Activated gamma-delta T cell treated with anti-CD3 and anti-CD28 coated beads, Interleukin-2, amount 50 U/mL, for 16 hours (primary cell): ENCODE measurements at places on chromosomes 2 and 18.

DNA sequence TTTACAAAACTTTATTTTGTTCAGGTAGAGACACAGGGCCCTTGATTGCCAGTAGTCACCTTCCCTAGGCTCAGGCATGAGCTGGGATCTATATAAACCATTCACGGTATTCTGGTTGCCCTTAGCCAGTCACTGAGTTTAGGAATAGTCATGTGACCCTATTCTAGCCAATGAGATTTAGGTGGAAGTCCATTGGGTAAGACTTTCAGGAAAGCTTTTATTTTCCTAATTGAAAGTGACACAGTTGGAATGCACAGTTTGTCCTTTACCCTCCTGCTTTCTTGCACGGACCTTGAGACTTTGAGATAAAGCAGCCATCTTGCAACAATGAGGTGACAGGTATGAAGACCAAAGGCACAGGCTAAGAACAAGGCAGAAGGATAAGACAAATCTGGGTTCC lies 21.5 kb downstream of the SLC4A5 start:
- DNase-seq = no peak

DNA sequence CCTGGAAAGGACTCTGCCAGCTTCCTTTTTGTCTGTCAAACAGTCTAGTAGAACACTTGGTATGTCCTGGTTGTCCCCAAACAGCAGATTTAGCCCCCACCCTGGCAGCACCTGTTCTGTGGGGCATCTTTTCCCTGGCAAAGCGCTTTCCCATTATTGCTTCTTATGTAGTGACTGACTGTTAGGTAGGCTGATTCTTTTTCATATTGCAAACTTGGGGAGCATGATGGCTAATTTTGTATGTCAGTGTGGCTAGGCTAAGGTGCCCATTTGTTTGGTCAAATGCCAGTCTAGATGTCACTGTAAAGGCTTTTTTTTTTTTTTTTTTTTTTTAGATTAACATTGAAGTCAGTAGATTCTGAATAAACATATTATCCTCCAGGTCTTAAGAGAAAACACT lies 140.2 kb downstream of the MYCN start:
- no peak for DNase-seq

- no peak for DNase-seq
Measured at GRCh38 chr18:36338403-36338933, 41.0 kb downstream of the FHOD3 start.

DNA sequence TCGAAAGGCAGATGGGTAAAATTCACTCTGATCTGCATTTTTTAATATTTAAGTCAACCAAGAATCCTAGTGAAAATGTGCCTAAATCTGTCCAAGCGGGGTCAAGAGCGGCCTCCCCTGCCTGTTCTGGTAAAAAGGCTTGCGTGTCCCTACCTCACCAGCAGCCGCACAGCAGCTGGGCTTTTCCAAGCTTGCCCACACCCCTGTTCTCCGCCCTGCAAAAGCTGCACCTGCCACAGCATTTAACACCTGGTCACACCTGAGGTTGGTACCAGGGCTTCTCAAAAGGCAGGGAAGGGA lies 25.8 kb upstream of the TMEM182 start:
- no peak for DNase-seq

DNA sequence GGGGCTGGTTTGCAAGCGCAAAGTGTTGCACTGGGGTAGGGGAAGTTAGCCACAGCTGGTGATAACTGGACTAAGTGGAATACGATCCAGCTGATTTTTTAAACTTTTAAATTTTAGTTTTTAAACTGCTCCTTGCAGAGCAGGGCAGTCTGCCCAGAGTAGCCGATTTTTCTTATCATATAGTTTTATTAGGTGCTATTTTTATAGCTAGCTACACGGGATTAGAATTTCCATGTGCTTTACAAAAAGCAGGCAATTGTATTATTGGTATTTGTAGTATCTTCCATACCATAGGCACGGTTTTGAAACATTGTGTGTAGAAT lies 9.6 kb downstream of the CPLX4 start:
- no peak for DNase-seq

- no peak for DNase-seq
Measured at GRCh38 chr18:31774962-31775361, 14.3 kb upstream of the SLC25A52 start.

- DNase-seq = no peak
Measured at GRCh38 chr18:44246001-44246400, 434.7 kb upstream of the SETBP1 start.

GRCh38 chr2:160457588-160457987 lies 36.0 kb downstream of the RBMS1 start:
- no peak for DNase-seq

DNA sequence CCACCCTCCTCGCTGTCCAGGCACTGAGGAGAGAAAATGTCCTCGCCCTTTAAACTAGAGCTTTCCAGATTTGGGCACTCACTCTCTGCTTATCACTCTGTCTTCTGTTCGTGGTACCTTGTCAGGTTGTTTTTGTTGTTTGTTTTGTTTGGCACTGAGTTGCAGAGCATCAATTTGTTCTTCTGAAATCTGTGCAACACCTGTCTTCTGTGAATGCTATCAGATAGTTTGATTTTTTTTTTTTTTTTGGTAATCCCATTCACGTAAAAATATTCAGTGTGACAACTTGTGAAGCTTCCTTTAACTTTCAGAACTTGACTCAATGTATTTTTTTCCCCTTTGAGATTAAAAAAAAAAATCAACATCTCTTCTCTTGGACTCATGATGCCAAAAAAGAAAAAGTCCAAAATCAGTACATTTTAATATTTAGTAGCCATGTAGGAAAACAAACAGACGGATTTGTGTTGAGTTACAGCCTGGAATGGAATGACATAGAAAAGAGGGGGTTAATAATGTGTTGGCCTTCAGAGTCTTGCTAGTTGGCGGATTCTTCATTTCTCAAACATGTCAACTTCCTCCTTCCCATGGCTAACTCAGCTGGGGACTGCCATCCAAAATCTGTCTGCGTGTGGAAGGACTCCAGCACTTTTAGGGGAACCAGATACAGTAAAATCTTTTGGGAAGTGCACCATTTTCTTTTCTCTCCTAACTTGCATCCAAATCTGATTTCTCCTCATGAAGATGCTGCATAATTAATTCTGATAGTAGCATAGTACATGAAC lies 1.6 kb downstream of the TMEM178A start:
- DNase-seq = no peak

DNA sequence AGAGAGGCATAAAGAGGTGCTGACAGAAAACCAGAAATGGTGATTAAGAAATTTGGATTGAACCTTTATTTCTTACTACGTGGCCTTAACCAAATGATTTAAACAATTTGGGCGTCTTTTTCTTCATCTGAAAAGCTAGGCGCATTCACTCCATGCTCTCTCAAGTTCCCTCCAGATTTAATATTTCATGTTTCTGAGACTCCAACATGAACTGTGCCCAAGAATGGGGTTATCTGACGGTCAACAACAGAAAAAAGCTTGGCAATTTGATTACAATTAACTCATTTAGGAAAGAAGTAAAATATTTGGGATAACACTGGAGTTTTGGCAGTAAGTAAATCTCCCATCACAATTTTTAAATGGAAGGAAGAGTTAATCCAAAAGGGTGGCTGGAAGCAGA lies 345.4 kb downstream of the ARHGAP15 start:
- no peak for DNase-seq

DNA sequence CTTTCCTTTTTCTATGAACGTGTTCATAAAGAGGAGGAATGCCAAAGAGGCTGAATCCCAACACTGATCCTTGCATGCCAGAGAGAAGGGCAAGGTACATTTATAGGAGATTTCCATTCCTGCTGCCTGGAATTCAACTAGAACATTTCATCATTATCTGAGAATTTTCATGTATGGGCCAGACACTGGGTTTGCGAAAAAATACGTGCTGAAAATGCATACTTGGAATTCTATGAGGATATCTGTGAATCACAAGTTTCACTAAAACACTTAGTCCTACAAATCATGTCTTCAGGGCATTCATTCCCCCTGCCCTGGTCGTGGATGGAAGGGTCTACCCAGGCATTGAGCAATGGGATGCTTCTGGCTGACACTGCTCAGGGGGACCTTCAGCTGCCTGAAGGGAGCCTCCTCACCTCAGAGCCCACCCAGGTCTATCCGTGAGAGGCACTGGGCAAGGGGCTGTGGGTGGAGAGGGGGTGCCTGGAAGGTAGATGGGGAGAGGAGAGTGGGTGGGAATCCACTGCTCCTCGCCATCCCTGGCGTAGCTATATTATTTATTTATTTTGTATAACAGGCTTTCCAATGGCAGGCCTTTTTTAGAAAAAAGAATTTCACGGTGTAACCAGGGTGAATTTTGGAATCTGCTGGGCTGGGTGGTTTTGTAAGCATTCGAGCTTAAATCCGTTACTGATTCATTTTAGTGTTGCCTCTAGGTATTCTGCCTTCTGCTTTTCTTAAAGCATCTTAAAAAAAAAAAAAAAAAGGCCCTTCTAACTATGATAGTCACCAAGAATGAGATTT lies 560.6 kb upstream of the ID2 start:
- DNase-seq = no peak

GRCh38 chr2:173661586-173661985 lies 303.6 kb downstream of the SP3 start:
- DNase-seq = no peak

GRCh38 chr2:26068602-26069298 lies 34.9 kb downstream of the RAB10 start:
- DNase-seq = peak; percentile 39

DNA sequence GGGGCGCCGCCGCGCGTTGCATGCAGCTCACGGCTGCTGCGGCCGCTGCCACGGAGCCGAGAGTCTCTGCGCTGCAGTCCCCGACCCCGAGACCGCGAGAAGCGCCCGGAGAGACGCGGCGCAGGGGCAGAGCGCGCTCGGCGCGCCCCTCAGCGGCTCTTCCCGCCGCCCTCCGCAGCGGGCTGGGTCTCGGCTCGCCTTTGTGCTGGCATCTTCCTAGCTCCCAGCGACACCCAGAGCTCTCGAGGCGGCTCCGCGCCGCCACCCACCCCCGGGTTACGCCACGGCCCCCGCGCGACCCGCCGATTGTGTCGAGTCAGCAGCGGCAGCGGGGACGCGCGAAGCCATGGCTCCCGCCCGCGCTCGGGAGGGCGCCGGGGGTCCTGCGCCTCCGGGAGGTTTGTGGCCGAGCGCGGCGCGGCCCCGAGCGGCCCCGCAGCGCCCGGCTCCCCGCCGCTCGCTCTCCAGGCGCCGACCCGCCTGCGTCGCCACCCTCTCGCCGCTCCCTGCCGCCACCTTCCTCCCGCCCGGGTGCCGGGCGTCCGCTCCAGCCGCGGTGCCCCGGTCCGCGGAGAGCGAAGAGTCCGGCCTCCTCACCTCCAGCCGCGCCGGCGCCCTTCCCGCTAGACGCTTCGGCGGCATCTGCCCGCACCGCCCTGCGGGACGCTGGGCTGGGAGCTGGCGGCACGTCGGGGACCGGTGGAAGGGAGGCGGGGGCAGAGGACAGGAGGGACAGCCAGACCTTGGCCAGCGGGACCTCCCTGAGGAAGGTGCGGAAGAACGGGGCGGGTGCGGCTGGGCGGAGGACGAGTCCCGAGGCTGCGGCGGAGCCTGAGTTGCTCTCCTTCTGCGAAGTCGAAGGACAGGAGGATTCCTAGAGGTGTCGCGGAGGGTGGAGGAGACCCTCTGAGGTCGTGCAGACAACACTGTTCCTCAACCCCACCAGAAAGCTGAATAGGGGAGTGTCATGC lies 46.3 kb upstream of the CCDC150 start:
- DNase-seq = no peak

DNA sequence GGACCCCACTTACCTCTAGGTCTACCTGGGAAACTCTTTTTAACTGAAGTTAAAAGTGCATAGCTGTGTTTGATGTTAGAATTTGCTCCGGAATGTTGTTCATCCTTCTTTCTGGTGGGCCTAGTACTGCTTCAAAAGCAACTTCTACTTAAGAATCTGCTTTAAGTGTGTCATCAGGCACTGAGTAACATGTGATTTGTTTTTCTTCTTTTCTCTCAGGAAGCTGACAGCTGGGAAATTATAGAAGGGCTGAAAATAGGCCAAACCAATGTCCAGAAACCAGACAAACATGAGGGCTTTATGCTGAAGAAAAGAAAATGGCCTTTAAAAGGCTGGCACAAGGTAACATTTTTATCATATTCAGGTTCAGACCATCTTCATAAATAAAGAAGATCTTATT lies 122.9 kb downstream of the PRKRA start:
- no peak for DNase-seq

- no peak for DNase-seq
Measured at GRCh38 chr2:30323499-30323898, 92.2 kb downstream of the LBH start.

DNA sequence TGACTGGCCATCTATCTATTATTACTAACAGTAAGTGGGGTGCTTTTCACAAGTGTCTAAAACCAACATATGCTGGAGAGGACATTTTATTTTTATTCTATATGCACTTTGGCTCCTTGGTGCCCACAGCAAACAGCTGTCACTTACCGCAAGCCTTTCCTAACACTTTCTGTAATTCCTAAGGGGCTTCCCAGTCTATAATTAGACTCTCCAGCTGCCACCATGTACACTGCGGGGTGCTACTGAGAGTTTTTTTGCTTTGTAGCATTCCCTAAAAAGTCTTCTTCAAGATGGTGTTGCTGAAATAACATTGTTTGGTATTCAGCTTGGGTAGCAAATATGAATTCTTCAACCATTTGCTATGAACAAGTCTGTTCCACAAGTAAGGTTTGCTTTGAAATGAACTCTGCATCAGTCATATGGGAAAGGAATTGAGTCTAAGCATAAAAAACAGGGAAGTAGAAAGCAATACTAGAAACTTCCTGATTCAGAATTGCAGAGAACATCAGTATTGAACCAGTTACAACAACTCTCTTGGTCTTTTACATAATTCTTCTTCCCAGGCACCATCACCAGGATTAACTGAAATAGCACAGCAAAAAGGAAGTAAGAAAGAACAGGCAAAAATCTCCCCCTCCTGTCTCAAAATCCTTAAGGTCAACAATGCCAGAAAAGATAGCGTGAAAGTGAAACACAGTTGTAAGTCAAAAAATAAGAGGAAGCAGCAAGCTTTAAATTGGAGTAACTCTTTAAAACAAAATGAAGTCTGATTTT lies 28.6 kb downstream of the EPB41L3 start:
- DNase-seq = no peak

DNA sequence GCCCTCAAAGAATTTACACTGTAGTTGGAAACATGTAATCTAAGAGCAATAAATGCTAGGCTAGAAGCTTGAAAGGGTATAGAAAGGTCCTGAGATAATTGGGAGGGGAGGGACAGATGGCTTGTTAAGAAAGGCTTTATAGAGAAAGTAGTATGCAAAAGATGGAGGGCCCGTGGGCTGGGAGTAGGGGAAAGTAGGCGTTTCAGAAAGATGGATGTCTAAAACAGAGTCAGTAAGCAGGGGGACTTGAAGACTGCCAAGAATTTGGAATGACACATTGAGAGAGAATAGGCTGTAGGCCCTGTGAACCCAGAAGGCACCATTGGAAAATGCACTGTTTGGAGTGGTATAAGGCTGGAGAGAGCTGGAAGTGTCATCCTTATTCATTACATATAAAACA lies 822 bp downstream of the PSMG2 start:
- DNase-seq = no peak

GRCh38 chr2:288758-289361 lies 969 bp upstream of the ALKAL2 start:
- no peak for DNase-seq

GRCh38 chr2:43450617-43451016 lies 145.2 kb downstream of the THADA start:
- DNase-seq = no peak

GRCh38 chr2:181138816-181139215 lies 158.4 kb downstream of the UBE2E3 start:
- DNase-seq = no peak
